Activated CD8-positive, alpha-beta memory T cell treated with anti-CD3 and anti-CD28 coated beads for 4 hours (primary cell): ENCODE measurements at places on chromosomes 4 and X.

GRCh38 chr4:78288327-78288726 is 231.2 kb downstream of the FRAS1 start:
- no peak for DNase-seq

- DNase-seq: no peak
Measured at GRCh38 chr4:139175646-139176301, 1.2 kb downstream of the ELF2 start.

DNA sequence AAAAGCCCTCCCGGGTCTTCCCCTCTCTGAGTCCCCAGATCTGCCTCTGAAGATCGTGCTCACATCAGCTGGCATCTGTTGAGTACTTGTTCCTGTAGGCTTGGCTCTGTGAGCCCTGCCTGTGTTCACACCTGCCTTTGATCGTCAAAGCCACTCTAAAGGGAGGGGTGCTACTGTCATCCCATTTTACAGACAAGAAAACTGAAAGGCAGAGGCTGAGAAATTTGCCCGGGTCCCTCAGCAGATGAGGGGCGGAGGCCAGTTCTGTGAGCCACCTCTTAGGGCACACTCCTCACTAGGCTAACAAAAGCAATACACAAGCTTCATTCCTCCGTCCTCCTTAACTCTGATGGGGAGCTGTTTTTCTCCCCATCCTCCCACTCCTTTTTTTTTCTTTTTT is 655 bp downstream of the CYTL1 start:
- no peak for DNase-seq

GRCh38 chr4:149223659-149224058 is 592.0 kb downstream of the IQCM start:
- DNase-seq: no peak

DNA sequence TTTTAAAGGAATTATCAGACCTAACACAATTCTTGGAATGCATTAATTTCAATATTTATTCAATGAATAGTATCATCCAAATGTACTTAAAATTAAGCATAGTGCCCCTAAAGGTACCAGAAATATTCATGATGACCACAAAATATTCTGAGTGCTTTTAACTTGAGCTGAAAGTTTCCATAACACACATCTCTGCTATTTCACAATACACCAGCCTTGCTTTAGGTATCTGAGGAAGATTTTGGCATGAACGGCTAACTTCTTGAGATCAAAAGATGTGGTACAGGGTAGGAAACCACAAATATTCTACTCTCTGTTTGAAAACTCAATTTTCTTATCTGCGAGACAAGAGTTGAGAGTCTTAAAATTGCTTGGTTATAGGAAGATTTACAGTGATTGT is 538.3 kb upstream of the PCDH7 start:
- DNase-seq: no peak

GRCh38 chr4:76504613-76505465 is 69.8 kb downstream of the SHROOM3 start:
- DNase-seq: no peak

DNA sequence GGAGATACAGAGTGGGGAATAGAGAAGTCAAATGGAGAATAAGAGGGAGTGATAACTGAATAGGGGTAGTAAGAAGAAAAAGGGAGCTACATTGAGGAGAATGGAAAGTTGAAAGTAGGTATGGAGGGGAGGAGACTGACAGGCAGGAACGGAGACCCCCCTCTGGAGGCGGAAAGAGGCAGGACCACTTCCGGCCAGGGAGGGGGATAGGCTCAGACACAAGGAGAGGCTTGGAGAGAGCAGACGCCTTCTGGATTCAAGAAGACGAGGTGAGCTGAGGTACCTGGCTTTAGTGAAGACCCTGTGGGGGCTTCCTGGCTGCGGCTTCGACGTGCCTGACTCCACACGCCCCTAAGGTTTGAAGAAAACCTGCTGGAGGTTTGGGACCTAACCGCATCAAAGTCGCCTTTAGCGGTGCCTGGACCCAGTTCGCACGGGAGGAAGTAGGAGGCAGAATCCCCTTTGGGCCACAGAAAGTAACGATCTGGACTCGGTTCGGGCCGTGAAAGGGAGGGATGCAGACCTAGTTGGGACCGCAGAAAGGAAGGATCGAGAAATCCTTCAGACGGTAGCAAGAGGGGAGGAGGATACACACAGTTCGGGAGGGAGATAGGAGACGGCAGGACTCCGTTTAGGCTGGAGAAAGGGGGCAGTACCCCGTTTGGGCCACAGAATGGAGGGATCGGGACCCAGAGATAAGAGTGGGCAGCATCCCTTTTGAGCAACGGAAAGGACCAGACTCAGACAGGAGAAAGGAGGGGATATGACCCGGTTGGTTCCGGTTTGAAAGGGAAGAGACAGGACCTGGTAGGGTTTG is at the start of gene TRO:
TSS of gene TRO (plus strand) at position 215 of the 817 bp plus-strand sequence. CDS start 1,423 bp downstream, outside the sequence.
- no peak for DNase-seq

DNA sequence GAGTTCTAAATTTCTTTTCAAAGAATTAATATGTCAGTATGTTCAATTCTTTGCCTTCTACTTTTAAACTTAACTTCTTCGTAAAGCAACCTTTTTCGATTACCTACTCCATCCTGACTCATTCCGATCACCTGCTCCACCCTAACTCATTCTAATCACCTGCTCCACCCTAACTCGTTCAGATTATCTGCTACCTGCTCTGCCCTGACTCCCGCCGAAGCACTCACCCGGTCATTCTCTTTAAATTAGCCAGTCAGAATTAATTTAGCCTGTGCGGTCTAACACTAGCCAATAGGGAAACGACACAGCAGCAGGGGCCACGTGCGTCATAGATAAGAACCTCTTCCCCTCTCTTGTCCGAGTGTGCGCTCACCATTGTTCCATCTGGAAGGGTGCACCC is 60.1 kb upstream of the SH3RF1 start:
- DNase-seq: no peak

- no peak for DNase-seq
Measured at GRCh38 chr4:126396703-126397102, 1081.9 kb downstream of the FAT4 start.

DNA sequence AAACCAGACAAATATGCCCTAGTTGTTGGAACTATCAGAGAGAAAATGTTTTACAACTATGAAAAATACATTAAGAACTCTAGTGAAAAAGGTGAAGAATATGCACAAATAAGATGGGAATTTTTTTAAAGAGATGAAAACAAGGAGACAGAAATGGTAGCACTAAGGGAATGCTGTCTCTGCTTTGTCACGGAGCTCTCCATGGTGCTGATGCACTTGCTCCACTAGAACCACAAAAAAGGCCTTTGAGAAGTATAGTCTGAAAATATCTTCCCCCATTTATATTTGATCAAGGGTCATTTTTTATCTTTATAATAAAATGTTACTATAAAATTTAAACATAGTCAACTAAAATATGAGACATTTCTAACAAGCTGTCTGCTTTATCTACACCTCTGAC is 1655.5 kb upstream of the AGA start:
- no peak for DNase-seq

DNA sequence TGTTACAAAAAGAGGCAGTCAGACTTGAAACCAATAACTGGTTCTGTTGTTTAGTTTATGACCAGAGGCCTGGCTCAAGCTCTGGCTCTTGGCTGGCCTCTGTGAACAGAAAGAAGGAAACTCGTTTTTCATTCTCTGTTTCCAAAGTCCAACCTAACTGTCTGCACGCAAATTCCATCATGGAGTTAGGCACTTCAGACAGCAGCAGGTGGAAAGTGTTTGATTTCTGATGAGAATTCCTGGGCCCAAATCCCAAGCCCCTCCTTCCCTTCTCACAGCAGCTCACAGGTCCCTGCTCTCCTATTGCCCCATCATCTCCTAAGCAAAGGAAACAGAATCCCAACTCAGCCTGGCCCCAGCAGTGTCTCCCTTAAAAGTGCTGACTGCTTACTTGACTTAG is 42.8 kb upstream of the FGF16 start:
- no peak for DNase-seq

- DNase-seq: no peak
Measured at GRCh38 chr4:145528601-145529000, 46.9 kb downstream of the SMAD1 start.

- DNase-seq: no peak
Measured at GRCh38 chr4:178412455-178412854, 970.2 kb upstream of the AGA start.

DNA sequence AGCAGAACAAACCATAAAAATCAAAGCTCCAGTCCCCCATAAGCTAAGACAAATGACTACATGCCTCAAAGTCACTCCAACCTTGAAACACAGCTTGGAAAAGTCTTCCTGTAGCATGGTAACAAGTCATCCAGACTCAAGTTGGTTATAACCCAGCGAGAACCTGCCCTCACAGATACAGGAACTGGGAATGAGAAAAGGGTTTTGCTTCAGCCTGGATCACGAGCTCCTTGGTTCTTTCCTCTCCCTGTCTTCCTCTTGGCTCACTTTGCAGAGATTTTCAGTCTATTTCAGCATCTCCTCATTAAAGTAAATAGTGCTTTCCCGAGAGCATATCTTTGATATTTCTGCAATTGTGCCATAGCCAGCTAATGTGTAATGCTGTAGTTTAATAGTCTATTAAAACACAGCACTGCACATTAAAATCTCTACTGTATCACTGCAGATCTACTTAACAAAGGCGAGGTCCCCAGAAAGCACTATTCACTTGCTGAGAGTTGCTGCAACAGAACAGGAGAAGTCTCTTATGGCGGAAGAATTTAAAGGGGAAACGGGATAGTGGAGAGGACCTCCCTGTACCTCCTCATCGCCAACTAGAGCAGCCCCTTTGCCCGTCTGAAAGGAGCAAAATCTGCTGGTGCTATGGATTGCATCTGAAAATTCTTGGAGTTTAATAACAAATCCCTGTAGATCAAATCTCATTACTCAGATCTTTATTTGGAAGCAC is 249.3 kb upstream of the GATB start:
- DNase-seq: no peak

- no peak for DNase-seq
Measured at GRCh38 chr4:80990851-80991250, 39.7 kb upstream of the BMP3 start.

DNA sequence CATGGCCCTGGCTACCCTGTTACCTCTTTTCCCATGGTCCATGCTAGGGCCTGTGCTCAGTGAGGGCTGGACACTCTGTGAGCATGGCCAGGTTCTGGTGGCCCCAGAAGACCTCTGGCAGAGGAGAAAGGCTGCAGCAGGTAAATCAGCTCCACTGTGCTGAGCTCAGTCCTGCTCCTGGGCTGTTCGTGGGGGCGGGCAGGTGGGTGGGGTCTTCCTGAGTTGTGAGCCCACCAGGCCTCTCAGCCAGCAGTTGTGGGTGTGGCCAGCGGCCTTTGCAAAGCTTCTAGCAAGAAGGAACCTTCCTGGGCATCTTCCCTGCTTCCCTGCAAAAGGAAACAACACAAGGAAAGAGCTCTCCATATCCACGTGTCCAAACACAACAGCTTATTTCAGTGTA is 85.3 kb upstream of the STX18 start:
- DNase-seq: no peak

- DNase-seq: no peak
Measured at GRCh38 chr4:93791570-93792195, 36.9 kb upstream of the ATOH1 start.

- DNase-seq: no peak
Measured at GRCh38 chr4:93759506-93759905, 69.0 kb upstream of the ATOH1 start.

DNA sequence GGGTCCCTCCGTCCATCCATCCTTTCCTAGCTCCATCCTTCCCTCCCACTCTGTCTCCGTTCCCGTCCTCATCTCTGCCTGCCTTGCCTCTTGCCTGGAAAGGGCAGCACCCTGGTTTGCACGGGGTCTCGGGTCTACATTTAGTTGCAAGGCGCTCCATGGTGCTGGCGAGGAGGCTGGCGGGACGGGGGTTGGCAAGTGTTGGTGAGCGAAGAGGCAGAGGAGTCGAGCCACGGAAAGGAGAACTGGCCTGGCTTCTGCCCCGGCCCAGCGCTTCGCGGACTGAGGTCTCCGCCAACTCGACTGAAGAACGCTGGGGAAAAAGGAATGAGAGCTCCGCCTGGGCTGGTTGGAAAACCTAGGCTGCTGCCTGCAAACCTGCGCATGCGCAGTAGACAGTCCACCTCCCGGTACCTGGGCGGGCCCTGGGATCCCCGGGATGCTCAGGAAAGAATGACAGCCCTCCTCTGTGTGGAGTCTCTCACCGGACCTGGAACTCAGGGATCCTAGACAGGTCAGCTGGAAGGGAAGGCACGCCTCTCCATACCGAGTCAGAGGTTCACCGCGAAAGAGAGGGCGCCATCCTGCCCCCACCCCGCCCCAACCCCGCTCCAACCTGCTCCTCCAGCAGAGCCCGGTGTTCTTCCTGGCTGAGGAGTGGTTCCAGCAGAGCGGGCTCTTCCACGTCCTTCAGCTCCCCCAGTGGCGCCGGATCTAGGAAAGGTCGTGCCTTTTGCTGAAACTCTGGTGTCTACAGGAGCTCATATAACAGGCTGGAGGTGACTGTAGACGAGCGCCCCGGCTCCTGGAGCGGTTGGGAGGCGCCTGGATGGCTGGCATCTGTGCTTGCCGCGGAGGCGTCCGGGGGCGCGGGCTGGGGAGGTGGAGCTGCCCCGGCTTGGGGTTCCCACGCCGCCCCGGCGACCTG is 6.0 kb downstream of the FRG2 start:
- DNase-seq: no peak

DNA sequence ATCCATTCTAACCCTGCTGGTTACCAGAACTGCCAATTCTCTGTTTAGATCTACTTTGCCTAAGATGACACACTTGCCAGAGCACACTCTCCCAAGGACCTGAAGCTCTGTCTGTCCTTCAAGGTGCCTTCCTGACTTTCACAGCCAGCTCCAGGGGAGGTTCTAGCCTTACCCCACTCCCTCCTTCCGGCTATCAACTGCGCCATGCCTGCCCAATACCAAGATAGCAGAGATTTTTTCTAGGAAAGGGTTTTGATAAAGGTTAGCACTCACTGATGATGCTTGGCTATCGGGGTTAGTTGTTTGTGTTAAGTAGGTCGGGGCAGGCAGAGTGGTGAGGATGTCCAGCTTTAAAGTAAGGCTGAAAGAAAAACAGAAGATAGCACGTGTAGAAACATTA is 14.3 kb downstream of the ALPK1 start:
- no peak for DNase-seq

DNA sequence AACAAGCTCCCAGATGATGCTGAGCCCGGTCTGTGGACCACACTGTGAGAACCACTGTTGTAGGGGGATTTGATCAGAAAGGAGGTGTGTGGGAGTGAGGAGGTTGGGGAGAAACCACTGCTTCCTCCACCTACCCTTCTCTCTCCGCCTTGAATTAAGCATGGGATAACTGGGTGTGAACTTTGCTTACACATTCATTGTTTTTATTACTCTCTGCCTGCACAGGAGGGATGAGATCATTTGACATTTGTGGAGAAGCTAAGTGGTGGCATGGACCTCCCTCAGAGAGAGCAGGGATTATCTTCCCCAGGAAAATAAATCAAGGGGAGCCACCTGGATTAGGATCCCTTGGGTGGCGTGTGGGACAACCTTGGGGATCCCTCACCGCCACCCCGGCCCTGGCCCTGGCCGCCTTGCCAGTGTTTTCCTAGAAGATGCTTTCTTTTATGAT is 212.1 kb upstream of the ATP6AP2 start:
- DNase-seq: no peak

DNA sequence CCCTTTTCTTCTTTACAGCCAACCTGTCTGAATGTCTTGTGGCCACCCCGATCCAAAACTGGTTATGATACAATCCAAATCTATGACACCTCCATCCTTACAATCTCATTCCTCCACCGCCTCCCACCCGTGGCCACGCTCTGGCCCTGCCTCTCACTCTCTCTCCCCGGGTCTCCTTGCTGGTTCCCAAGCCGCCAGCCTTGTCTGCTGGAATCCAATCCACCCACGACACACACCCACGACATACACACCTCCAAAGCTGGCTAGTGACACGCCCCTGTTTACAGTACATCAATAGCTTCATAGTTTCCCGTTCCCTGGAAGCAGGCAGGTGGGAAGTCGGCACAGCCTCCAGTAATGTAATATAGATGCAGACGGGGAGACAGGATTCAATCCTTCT is 99.0 kb downstream of the WFS1 start:
- DNase-seq: no peak
